Naive thymus-derived CD4-positive, alpha-beta T cell (primary cell): ENCODE measurements at places on chromosomes 6 and 20. TPM values are rescaled to one million over a fixed set of nuclear protein-coding genes. Genes with fewer than 3 reads are reported as not detected.

Gene SLC12A5
- total RNA-seq: not detected

Gene SYNCRIP
- total RNA-seq: 131 and 137 TPM in 2 replicates

DNA sequence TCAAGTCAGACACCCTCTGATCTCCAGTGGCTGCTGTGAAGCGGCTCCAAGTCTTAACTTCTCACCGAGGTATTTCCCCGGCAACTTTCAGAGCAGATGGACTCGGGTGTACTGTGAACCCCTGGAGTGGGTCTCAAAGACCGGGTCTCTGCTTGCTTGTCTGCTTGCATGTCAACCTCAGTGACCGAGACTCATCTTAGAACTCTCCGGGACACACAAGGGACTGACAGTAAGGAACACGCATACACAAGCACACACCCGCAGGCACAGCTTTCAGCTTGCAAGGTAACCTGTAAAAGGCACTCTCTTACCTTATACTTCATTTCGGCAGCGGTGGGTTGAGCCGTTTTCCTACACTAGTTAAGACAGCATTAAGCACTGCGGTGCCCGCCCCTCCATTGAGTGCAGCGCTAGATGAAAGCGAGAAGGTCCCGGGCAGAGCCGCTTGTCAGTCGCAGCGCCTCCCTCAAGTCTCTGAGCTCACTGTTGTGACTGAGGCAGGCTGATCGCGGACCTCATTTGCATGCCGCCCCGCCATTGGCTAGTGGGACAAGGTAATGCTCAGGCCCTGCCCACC, at the start of gene NEDD9:
Gene NEDD9 (minus strand): TSS at position 476 of the 577 bp plus-strand sequence. CDS start 153 bp downstream, at position 323.
- H3K4me1 ChIP-seq: peaks cover 19% of the 10 kb centered on the region
- peak within 1 kb of the TSS; percentile 69 for H3K4me3 ChIP-seq
- H3K27me3 ChIP-seq: no peaks in the 10 kb centered on the region
- H3K36me3 ChIP-seq: no peaks in the 10 kb centered on the region
- H3K27ac ChIP-seq: peak within 1 kb of the TSS; percentile 76
- peak; percentile 90 for DNase-seq

GRCh38 chr20:49478266-49478665, 4.2 kb downstream of the KCNB1 start:
- DNase-seq: no peak

DNA sequence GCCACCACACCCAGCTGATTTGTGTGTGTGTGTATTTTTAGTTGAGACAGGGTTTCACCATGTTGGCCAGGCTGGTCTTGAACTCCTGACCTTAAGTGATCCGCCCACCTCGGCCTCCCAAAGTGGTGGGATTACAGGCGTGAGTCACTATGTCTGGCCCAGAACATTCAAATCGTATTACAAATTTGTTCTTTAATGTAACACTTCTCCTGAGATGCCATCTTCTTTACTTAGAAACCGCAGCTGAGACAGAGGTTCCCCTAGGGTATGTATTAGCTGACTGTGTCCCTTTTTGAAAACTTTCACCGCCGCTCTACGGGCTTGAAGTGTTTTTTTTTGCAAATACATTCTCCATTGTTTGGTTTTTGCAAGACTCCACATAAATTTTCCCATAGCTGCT, 62.6 kb downstream of the TOX2 start:
- no peaks in the 10 kb centered on the region for H3K36me3 ChIP-seq
- no peak overlapping the region for H3K27ac ChIP-seq
- H3K4me1 ChIP-seq: no peaks in the 10 kb centered on the region
- no peaks in the 10 kb centered on the region for H3K27me3 ChIP-seq
- no peak overlapping the region for H3K4me3 ChIP-seq

DNA sequence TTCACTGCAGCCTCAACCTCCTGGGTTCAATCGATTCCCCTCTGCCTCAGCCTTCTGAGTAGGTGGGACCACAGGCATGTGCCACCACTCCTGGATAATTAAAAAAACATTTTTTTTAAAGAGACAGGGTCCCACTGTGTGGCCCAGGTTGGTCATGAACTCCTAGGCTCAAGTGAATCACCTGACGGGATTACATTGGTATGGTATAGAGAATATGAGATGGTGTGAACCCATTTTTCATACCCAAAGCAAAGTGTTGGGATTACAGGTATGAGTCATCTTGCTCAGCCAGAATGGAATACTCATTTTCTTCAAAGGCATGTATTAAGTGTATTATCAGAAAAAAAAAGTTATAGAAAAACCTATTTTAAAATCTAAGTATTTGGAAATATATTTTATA, 114.2 kb downstream of the AHI1 start:
- no peak overlapping the region for H3K4me3 ChIP-seq
- no peak overlapping the region for H3K27ac ChIP-seq
- H3K27me3 ChIP-seq: no peaks in the 10 kb centered on the region
- H3K4me1 ChIP-seq: no peaks in the 10 kb centered on the region
- no peak for DNase-seq

DNA sequence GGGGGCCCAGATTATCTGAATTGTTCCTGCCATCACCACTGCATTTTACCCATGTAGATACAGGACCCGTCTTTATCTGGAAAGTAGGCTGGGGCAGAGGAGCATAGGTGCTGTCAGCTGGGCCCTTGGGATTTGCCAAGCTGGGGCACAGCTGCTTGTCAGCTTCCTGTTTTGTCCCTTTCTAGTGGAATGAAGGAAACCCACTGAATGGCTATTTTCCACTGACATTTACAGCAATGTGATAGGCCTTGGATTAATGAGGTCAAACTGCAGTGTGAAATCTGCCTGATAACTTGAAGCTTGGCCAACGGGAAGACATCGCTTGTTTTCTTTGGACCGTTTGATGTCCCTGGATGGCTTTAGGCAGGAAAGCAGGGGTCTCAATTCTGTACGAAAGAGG, 6.7 kb downstream of the PPP1R16B start:
- no peak overlapping the region for H3K4me3 ChIP-seq
- peaks cover 7% of the 10 kb centered on the region for H3K36me3 ChIP-seq

- no peaks in the 10 kb centered on the region for H3K4me1 ChIP-seq
- H3K27me3 ChIP-seq: peaks cover 5% of the 10 kb centered on the region
- no peaks in the 10 kb centered on the region for H3K36me3 ChIP-seq
- H3K27ac ChIP-seq: no peak overlapping the region
- DNase-seq: peak; percentile 42
- no peak overlapping the region for H3K4me3 ChIP-seq
These were observed 13.3 kb downstream of the GRM4 start for GRCh38 chr6:34132486-34133185.

DNA sequence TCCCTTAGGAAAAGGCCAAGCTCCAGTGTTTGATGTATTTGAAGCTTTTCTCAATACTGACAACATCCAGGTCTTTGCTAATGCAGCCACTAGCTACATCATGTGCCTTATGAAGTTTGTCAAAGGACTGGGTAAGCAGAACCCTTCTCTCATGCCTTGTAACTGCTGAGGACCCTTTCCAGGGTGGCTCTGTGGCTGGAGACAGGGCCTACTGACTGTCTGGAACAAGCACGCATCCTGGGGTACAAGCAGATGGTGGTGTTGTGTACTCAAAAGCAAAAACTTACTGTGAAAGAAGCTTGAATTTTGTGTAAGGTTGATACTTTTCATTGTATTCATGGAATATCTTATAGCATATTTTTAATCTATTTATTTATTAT, 69.0 kb upstream of the SMIM28 start:
- H3K4me3 ChIP-seq: no peak overlapping the region
- no peaks in the 10 kb centered on the region for H3K27me3 ChIP-seq
- no peak for DNase-seq
- H3K36me3 ChIP-seq: no peaks in the 10 kb centered on the region
- no peak overlapping the region for H3K27ac ChIP-seq

Gene CCN6
- not detected for total RNA-seq

GRCh38 chr6:63888416-63888815, 252.8 kb downstream of the PHF3 start:
- no peaks in the 10 kb centered on the region for H3K27me3 ChIP-seq
- H3K4me3 ChIP-seq: no peak overlapping the region
- no peak for DNase-seq
- no peaks in the 10 kb centered on the region for H3K4me1 ChIP-seq
- H3K27ac ChIP-seq: no peak overlapping the region

DNA sequence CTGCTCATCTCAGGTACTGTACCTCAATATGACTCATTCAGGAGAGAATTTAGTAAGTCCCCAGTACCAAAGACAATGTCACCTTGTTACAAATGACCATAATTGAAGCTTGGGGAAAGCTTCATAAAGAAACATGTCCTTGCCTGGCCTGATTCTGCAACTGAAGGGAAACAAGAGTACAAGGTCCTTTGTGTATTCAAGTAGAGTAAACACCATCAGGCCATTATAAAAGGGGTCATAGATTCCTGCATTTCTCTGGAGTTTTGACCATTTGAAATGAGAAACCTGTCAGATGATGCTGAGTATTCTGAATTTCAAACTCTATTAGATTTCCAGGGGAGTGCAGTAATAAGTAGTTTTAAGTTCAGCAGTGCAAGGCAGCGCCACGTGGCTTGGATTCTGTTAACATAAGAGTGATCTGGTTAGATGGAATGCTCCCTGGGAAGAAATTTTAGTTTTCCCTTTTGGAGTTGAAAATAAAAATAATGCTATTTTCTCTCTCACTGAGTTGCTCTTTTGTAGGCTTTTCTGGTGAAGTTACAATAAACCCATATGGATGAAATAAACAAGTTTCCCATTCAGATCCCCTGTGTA, 1054.3 kb downstream of the EPHA7 start:
- H3K36me3 ChIP-seq: no peaks in the 10 kb centered on the region
- H3K4me1 ChIP-seq: no peaks in the 10 kb centered on the region
- no peak overlapping the region for H3K4me3 ChIP-seq

DNA sequence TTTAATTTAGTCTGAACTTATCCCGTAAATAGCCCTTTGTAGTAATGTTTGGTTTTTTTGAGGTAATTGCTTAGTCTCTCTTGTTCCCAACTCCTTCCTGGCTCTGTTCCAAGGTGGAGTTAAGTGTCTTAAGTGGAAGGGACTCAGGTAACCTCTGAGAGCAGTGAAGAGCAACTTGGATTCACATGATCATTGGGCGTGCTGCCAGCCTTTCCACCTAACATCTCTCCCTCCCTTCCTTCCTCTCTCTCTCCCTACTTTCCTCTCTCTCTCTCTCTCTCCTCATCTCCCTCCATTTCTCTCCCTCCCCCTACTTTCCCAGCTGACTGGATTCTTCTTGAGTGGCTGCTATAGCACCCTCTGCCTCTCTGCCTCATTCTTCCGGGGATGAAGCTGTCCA, 232.9 kb upstream of the SASH1 start:
- no peak overlapping the region for H3K4me3 ChIP-seq
- no peak overlapping the region for H3K27ac ChIP-seq
- no peaks in the 10 kb centered on the region for H3K27me3 ChIP-seq
- H3K36me3 ChIP-seq: no peaks in the 10 kb centered on the region
- no peak for DNase-seq

Gene GHRH
- not detected in 2 replicates for total RNA-seq

- no peak overlapping the region for H3K4me3 ChIP-seq
- no peak for DNase-seq
- no peak overlapping the region for H3K27ac ChIP-seq
- H3K27me3 ChIP-seq: no peaks in the 10 kb centered on the region
These were observed 238.5 kb upstream of the HS3ST5 start for GRCh38 chr6:114581293-114581692.

DNA sequence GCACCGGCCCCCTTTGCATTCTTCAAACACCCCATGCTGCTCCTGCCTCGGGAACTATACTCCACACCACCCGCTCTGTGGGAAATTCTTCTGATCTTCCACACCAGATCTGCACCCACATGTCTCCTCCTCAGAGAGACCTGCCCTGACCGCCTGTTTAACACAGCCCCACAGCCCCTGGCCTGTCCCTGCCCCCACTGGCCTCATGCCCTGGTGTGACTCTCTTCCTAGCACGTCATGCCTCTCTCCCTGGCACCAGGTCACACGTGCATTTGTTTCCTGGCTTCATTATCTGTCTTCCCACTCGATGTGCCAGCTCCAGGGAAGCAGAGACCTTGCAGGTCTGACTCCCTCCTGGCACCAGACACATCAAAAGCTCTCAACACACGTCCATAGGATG, 79.6 kb downstream of the ANKRD60 start:
- no peak overlapping the region for H3K27ac ChIP-seq
- DNase-seq: no peak
- no peaks in the 10 kb centered on the region for H3K36me3 ChIP-seq
- H3K4me3 ChIP-seq: no peak overlapping the region
- H3K4me1 ChIP-seq: no peaks in the 10 kb centered on the region

GRCh38 chr20:6975311-6975710, 207.8 kb downstream of the BMP2 start:
- no peaks in the 10 kb centered on the region for H3K36me3 ChIP-seq
- no peak overlapping the region for H3K4me3 ChIP-seq
- H3K4me1 ChIP-seq: no peaks in the 10 kb centered on the region
- DNase-seq: no peak
- no peak overlapping the region for H3K27ac ChIP-seq

- no peak overlapping the region for H3K4me3 ChIP-seq
- H3K27me3 ChIP-seq: no peaks in the 10 kb centered on the region
- H3K4me1 ChIP-seq: peaks cover 5% of the 10 kb centered on the region
- peaks cover 6% of the 10 kb centered on the region for H3K36me3 ChIP-seq
- no peak for DNase-seq
These were observed 59.6 kb downstream of the ZNF831 start for GRCh38 chr20:59223182-59223601.

DNA sequence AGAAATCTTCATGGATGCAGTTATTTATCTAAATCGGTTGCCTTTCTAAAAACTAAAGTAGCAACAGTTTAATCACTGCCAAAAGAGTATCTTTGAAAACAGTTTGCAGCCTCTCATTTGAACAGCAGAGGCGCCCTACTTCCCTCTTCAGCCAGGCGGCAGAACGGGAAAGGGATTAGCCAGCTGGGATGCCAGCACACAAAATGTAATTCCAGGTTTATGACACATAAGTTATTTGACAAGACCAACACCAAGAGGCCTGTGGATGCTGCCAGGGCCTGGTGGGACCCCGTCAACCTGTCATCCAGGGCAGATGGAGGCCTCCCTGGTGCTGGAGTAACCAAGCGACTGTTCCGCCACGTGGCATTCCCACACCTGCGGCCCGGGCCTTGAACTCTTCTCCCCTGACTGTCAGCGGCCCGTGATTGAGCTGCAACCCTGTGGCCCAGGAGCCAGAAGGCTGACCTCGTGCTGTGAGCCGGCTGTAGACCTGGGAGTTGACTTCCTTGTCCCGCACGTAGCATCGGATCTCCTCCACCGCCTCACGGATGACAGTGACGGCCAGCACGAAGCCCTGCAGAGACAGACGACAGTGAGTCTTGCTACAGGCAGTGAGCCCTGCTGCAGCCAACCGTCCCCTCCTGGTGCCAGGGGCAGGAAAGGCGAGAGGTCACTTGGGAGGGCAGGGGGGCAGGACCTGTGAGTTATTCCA, 55.5 kb downstream of the ATP9A start:
- H3K27ac ChIP-seq: no peak overlapping the region
- H3K4me1 ChIP-seq: no peaks in the 10 kb centered on the region
- DNase-seq: no peak
- H3K4me3 ChIP-seq: no peak overlapping the region

DNA sequence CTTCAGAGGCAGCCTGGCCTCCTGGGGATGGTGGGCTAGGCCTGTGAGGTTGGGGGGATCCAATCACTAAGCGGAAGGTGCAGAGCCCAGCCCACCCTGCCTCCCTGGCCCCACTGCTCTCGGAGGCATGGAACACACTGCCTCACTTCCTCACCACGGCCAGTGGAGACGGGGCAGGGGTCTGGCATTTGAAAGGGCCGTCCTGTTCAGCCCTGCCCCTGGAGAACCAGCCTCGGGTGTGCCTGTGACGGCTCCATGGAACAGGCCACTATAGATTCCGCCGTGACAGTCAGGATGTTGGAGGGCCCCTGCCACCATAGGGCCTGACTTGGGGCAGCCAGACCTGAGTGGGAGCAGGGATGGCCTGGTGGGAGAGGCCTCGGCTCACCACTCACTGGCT, 110.2 kb downstream of the DACT2 start:
- H3K27ac ChIP-seq: no peak overlapping the region
- no peak for DNase-seq
- H3K4me3 ChIP-seq: no peak overlapping the region
- H3K27me3 ChIP-seq: no peaks in the 10 kb centered on the region
